ENCODE measurements at places on chromosomes 6 and 20.

GRCh38 chr6:119148825-119149525 is 70.5 kb upstream of the FAM184A start:
- DNase-seq: no peak

GRCh38 chr6:113352029-113352801 is 504.9 kb upstream of the MARCKS start:
- no peak for DNase-seq

DNA sequence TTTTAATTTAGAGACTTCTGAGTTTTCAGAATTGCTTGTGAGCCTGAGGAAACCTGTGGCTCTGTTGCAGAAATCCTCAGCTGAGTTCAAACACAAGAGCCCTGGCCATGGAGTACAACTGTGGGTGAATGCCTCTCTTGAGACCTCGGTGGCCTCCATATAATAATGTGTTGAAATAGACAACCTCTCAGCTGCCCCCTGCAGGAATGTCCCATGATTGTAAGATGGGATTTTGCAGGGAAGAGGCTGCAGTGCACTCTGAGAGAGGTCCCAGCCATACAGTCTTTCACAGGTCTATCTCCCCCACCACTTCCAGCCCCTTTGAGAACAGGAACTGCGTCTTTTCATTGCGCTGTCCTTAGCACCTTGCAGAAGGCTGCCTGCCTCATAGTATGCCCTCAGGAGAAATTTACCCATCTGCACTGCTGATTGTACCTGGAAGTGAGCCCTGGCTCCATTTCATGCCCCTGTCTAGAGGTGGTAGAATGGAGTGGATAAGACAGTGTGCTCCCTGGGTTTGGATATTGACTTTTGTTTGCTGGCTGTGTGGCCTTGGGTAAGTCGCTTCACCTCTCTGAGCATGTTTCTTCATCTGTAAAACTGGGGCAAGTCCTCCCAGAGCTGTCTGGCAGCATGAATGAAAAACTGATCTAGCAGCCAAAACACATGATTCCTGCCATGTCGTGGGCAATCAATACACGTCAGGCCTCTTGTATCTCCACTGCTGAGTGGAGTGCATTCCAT is 16.8 kb upstream of the CDH22 start:
- no peak for DNase-seq

DNA sequence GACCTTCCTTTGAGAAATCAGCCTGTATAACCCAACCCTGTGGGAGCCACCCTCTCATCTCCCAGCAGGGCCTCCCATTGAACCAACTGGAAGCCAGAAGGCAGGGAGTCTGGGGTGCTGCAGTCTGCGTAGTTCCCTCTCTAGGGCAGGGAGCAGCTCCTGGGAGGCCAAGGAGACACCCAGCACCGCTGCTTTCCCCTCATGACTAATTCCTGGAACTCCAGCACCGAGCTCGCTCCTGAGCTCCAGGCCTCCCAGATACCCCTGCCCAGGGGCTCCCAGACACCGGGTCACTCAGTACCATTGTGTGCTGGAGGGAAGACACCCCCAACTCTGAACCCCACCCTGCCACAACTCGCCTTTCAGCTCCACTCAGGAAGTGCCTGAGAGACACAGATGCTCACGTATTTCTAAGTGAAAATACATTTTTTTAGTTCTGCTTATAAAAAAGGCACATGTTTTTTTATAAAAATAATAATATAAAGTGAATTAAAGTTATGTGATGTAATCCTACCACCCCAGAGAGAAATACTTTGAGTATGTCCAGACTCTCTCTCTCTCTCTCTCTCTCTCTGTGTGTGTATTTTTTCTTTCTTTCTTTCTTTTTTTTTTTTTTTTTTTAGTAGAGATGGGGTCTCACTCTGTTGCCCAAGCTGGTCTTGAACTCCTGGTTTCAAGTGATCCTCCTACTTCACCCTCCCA is 17.5 kb downstream of the PIM1 start:
- no peak for DNase-seq

DNA sequence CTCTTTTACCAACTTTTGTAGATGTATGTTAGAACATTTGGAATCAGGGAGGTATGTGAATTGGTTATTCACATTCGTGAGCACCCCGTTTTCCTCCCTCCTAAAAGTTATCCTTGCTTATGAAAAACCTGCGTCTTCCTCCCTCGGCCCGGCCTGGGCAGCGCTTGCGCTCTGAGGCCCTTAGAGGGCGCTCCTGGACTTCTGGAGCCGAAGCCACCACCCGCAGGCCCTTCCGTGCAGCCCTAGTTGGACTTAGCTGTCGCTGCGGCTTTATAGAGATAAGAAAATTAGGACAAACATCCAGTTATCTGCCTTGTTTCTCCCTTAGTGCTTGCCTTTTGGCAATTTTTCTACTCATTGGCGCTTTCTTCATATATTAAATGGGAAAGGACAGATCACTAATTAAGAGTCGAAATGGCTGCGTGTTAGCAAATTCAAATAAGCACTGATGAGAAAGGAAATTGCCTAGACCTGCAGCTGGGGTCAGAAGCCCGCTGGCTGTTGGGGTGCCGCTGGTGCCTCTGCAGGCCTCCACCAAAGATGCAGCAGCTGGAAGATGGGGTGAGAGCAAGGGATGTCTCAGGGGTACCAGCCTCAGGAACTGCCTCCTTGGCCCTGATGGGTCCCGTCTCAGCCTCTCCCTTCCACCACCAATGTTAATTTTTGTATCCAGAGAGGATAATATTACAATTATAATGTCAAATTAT is 5.2 kb downstream of the FNDC1 start:
- DNase-seq: no peak

All from esophagus squamous epithelium (tissue), 5 donors.